Suppressor macrophage (primary cell): ENCODE measurements at places on chromosomes 6 and 20.

- no peak for DNase-seq
These were observed 81.8 kb downstream of the JAG1 start for GRCh38 chr20:10591946-10592521.

DNA sequence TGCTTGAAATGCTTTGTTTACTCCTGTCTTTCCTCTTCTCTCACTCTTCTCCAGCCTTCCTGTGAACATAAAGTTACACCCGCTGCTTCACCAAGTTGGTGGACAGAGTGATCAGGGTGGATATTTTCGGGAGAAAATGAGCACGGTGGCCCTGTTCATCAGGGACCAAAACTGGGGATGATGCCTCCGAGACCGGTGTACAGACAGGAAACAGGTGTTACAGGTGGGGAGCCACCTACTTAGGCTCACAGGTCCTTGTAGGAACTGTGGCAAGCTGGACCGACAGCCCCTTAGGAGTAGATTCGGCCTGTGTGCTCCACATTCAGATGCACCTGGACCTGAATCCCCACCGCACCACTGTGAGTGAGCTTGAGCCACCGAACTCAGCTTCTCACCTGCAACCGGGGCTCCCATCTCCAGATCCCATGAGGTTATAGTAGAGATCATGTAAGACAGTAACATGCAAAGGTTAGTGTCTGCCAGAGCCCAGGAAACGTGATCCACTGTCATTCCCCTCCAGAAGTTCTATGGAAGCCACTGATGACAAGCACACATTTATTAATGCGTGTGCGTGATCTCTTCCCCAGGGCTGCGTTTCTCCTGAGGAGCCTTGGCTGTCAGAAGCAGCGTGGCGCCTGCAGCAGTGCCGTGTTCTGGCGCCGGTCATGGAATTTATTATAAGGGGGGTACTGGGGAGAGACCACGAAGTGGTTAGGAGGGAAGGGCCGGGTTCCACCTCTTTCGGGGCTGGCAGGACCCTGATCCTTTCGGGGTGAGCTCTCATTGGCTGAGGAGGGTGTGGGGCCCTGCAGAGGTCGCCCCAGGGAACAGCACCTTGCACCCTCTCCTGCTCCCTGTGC is 94.2 kb downstream of the ERMARD start:
- no peak for DNase-seq

DNA sequence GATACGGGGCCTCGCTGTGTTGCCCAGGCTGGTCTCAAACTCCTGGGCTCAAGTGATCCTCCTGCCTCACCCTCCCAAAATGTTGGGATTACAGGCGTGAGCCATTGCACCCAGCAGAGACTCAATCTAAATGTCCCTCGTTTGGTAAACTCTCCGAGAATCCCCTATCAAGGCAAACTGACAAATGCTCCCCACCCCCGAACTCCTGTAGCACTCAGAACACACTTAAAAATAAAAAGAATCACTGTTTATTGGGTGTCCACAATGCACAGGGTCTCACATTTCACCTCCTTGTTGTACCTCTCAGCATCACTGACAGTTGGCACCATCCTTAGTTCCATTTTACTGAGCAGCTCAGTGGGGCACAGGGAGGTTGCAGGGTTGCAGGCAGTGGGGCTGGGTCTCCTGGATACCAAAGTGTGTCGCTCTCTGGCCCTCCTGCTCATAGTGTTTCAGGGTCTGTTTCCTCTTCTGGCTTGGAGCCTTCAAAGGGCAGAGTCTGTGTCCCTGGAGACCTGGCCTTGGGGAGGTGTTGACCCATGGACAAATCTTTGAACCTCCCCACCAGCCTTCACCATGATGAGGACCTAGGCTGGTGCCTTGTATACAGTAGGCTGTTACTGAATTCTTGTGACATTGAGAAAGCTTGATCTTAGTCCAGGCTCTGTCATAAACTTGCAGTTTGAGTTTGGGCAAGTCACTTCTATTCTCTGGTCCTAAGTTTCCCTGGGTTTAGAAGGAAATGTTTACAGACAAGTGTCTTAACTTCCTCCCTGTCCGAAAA is 8.5 kb upstream of the SRC start:
- peak; percentile 34 for DNase-seq

DNA sequence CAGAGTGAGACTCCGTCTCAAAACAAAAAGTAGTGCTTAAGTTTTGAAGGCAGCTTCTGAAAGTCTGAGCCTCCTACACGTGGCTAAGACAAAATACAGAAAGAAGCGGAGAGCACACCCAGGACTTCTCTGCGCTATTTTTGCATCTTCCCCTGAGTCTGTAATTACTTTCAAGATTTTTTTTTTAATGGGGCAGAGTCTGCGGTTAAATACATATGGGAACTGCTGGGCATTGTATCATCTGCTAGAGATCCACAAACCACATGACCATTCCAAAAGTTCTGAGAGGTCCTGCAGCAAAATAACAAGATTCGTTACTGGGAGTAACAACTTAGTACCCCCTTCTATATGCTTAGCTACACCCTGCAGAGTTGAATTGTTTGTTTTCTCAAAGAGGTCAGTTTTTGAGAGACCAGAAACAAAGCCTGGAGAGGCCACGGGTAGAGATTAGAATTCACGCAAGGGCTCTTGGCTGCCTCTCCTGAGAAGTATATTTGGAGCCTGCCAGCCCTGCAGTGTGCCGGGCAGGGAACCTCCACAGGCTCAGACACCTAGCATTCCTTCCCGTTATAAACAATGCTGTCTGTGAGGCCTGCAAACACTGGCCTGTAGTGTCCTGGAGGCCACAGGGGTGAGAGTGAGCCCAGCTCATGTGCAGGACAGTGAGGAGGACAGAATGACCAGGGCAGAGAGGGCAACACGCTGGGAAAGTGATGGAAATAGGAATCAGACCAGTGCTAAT is 48.2 kb upstream of the FAM50B start:
- no peak for DNase-seq

DNA sequence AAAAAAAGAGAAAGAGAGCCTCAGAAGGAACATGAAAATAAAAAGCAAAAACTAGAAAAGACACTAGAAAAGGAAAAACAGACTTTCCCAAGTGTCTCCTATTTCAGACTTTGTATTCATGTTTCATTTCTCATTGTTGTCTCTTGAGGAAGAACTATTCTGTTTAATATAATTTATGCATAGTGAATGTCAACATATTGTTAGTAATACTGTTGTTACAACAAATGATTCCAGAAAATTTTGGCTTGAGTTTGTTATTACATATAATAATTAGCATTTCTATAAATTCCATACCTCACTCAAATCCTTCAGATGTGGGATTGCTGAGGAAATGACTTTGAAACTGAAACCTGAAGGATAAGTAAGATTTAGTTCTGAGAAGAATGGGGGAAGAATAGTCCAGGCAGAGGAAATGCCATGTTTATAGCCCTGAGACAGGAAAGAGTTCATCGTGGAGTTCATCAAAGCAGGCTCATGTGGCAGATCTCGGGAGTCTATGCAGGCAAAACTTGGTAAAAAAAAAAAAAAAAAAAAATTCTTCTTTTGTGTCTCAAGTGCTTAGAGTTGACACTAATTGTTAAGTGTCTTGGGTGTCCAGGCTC is 53.1 kb upstream of the EIF2S2 start:
- no peak for DNase-seq

DNA sequence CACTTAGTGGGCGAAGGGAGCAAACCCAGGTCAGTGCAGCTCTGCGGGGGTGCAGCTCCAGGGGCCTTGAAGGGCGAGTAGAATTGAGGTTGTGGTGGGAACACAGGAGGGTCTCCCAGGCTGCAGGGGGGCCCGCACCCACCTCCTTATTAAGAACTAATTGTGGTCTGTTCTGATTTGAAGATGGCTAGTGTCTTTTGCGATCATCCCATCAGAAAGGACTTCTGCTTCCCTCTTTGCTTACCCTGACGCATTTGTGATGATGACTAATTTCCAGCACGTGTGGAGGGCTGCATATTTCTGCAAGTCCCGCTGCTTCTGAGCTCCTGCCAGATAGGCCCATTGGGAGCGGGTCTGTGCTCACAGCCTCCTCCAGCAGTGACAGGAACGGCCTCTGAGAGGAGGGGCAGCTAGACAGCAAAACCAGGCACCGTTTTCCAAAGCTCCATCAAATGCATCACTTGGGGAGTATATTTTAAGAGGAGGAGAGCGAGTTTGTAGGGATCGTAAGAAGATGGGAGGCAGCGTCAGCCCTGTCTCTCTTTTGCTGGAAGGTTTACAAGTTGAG is 268.9 kb downstream of the CDH4 start:
- DNase-seq = no peak

GRCh38 chr6:14713966-14714631 is 531.8 kb upstream of the JARID2 start:
- no peak for DNase-seq

GRCh38 chr20:11808841-11809240 is 108.9 kb upstream of the BTBD3 start:
- no peak for DNase-seq

DNA sequence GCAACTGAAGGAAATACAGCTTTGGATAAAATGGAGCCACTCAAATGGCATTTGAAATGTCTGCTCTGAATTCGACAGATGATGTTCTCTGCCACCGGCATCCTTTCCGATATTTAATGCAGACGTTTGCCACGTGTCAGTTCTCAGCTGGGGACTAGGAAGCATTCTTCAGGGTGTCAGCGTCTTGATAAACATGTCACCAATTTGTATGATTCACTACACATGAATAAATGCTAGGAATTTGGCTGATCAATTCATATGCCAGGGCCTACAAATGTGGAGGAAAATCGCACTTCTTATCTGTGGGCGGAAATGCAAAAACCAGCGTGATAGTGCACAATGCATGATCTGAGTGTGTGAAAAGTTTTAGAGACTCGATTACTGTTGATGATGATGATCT is 169.5 kb downstream of the SLC24A3 start:
- DNase-seq = no peak

DNA sequence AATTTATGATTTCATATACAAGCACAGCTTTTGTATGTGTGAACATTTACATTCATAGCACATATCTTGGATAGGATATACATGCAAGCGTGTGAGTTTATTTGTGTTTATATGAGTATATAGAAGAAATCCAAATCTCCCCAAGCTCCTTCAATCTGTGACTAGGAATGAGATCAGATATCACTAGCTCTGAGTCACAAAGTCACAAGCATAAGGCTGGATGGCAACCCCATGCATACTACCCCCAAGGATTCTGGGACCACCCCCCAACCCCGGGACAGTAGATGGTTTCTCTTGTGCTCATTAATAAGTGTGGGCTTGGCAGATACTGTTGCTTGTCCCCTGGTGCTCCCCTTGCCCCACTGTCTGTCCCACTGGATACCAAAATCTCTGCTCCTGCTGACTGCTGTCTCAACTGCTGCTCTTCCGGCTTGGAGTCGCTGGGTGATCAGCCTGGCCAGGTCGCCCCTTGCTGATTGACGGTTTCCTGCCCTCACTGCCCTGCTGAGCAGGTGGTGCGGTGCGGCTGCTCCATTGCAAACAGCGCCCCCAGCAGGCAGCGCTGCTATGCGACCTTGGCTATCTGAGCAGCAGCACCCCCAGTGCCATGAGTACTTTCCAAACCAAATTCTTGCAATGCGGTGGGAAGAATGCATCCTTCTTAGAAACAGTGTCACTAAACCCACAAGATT is 279.4 kb downstream of the CD83 start:
- DNase-seq = peak; percentile 26

DNA sequence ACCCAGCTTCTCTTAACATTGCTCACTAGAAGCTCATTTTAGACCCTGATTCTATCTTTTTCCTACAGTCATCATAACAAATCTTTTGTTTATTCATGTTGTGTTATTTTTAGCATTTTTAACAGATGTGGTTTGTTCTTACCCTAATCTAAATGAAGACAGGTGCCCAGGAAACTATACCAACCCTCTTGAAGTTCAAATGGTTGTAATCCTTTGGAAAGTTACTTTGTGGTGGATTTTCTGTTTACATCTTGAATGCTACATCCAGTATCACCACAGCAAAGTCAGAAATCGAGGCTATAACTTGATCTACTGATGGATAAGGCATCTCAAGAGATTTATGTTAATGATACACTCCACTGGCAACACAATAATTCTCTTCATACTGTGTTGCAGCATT is 26.2 kb downstream of the SMAP1 start:
- DNase-seq = no peak

- peak; percentile 87 for DNase-seq
These were observed at the start of gene MAP3K4 for GRCh38 chr6:160991406-160992060. TSS of gene MAP3K4 (plus strand) at chr6:160991769. CDS start at chr6:160991932, 163 bp downstream.

- no peak for DNase-seq
These were observed 16.8 kb downstream of the COX4I2 start for GRCh38 chr20:31654534-31654933.

DNA sequence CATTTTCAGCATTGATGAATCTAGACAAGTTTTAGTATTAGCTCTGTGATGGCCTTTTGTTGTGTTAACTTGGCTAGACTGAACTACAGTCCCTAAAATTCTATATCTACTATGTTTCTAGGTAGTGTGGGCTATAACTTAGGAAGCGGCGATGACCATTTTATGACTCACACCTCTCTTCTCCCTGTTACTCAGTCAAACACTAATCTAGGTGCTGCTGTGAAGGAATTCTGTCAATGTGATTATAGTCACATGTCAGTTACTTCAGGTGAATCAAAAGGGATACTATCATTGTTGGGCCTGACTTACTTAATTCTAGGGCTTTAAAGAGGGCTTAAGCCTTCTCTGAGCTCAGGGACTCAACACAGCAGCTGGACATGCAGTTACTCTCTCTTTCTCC is 691.5 kb upstream of the MAP3K7 start:
- no peak for DNase-seq

GRCh38 chr6:34138914-34139510 is 6.9 kb downstream of the GRM4 start:
- peak; percentile 17 for DNase-seq

- peak; percentile 46 for DNase-seq
These were observed 9.3 kb downstream of the NAPB start for GRCh38 chr20:23412026-23412425.

GRCh38 chr20:10228330-10228729 is 9.7 kb downstream of the SNAP25 start:
- no peak for DNase-seq

GRCh38 chr6:116115781-116116180 is 10.2 kb downstream of the COL10A1 start:
- DNase-seq = peak; percentile 16

GRCh38 chr6:112432853-112433252 is 85.7 kb downstream of the RFPL4B start:
- DNase-seq = no peak

DNA sequence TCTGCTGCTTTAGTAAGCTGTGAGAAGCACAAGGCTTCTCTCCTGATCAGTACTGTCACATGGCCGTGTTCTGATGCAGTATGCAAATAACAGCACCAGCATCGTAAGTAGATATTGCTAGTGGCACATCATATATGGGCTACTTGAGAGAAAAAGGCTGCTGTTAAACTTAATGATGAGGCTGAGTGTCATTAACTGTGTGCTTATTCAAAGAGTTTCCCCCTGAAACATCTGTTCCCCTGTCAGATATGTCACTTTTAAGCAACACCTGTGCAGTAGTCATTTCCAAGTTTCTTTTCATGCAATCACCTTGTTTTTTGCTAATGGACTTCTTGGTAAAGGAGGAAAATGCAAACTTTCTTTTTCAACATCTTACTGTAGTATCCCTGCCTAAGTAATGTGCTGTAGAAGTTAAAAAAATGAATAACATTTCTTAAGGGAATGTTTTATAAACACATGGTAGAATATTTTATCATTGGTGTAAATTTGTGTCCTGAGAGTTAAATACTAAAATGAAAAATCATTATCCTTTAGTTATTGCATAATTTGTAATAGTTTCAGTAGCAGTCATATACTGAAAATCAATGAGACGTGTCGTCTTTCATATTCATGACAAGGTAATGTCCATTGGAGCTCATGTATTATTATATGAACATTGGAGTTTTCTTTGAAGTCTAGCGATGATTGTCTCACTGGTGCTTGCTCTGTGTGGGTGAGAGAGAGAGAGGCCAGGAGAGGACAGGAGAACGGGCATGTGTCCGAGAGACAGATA is 366.3 kb downstream of the CDKAL1 start:
- no peak for DNase-seq
